Inflammatory macrophage treated with lipopolysaccharide for 1 hour (primary cell): ENCODE measurements at places on chromosomes 3 and 15.
A peak's percentile ranks its signal among the peaks of the same experiment; 100 is the strongest.

DNA sequence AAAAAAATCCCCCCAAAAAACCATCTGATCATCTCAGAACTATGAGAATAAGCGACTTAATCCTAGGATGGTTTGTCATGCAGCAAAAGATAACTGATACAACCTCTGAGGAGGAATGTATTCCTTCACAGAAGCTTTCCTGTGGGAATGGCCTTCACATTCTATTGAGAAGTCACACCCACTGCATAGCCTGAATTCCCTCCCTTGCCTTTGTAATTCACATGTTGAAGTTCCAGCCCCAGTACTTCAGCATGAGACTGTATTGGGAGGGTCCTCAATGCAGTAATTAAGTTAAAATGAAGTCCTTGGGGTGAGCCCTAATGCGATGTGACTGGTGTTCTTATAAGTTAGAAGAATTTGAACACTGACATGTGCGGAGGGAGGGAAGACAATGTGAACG lies 395.2 kb downstream of the TUSC7 start:
- DNase-seq, result no peak

DNA sequence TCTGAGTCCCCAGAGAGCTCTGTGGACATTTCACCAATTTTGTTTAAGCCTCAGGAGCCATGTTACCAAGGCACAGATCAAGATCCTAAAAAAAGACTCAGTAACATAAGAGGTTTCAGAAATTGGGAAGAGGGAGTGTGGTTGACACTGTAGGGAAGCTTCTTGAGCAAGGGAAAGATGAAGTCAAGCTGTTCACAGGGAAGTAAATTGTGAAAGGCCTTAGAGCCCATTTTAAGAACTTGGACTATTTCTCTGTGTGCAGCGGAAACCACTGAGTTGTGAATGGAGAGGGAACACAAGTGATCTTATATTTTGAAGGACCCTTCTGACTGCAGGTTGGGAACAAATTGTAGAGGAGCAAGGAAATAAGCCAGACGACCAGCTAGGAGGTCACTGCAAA lies 18.7 kb downstream of the BCL2A1 start:
- peak; percentile 79 for DNase-seq

DNA sequence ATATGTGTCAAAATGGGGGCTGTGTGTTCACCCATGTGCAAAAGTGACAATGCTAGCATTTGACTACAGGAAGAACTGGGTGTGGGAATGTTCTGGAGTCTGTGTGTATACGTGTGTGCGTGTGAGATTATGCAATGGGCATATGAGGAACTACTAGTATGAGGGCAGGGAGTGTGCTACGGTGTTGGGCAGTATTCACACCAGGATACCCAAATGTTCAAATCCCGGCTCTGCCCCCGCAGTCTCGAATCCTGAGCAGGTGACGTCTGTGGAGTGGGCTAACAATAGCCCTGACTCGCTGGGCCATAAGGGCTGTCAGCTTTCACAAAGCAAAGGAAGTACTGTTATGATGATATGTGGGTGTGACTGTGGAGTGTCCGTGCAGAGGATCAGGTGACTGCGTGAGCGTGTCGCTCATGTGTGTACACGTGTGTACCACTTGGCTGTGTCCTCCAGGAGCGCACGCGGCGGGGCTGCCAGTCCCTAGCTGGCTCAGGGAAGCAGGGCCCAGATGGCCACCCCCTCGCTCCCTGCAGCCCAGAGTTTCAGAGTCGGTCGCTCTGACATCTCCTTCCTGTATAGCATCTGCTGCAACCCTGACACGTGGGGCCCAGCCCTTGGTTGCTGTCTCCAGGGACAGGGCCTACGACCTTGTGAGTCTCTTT lies 27.2 kb downstream of the IQSEC1 start:
- DNase-seq, result peak; percentile 51

DNA sequence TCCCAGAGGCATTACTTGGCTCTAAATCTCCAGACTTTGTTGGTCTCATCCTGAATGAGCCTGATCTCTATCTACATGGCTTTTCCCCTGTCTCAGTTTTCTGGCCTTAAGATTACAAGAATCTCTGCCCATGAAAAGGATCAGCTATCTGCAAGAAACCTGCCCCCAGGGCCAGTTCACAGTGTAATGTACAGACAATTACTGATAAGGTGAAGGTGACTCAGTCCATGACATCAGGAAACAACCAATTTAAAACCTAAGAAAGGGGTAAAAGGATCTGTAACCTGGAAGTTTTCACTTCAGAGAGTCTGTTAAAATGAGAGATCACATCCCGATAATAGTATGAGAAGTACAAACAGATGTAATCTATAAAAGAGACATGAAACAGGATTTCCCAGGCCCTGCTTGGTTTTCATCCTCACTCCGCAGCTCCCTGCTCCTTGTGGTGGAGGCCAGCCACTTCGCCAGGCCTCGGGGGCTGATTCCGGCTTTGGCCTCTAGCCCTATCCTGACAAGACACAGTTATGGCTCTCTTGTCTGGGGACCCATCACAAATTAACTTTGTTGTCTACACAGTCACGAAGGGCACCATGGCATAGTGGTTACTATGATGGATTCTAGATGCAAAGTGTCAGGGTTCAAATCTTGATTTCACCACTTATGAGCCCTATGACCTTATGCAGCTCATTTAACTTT lies 136.9 kb downstream of the THSD4 start:
- DNase-seq, result no peak

DNA sequence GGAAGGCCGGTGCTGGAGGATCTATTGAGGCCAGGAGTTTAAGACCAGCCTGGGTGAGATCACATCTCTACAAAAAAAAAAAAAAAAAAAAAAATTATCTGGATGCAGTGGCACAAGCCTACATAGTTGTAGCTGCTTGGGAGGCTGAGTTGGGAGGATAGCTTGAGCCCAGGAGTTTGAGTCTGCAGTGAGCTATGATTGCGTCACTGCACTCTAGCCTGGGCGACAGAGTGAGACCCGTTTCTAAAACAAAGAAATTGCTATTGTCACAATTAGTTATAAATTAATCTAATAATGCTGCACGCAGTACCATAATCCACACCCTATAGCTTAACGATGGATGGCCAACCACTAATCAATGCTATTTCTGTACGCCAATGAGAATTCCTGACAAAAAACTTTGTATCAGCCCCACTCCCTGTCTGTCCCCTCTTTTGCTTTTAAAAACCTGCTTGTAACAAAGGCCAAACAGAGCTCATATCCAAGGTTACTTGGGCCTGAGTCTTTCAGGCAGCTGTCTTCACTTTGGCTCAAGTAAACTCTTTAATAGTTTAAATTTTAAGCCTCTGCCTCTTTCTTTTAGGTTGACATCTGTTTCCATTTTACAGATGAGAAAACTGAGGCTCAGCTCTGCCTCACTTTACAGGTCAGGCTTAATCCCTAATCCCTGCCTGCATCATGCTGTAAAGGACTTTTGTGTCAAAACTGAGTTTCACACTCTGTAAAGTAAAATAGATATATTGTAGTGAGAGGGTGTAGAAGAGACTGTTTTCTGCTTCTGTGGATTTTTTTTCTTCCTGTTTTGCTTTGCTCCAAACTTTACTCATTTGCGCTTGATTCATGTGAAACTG lies 10.9 kb downstream of the FLNB start:
- DNase-seq, result no peak

DNA sequence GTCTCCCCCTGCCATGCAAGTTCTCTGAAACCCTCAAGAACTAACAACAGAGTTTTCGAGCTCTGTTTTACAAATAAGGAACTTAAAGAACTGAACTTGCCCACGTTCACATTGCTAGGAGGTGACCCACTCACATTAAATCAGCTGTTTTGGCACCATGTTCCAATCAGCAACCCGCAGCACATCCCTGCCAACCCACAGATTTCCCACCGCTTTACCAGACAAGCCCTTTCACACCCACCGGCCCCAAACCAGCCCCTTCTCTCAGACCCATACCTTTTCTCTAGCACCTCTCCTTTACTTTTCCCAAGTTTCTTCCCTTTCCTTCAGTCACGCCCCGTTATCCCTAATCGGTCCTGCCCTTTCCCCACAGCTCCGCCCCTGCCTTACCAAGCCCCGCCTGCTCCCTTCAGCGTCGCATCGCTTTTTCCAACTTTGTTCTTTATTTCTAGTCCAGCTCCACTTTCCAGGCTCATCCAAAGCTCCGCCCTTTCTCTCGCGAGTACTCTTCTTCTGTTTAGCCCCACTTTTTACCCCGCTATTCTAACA lies 804 bp upstream of the BRPF1 start:
- peak; percentile 73 for DNase-seq

- no peak for DNase-seq
Observed at GRCh38 chr3:57986261-57986660, 22.0 kb upstream of the FLNB start.

DNA sequence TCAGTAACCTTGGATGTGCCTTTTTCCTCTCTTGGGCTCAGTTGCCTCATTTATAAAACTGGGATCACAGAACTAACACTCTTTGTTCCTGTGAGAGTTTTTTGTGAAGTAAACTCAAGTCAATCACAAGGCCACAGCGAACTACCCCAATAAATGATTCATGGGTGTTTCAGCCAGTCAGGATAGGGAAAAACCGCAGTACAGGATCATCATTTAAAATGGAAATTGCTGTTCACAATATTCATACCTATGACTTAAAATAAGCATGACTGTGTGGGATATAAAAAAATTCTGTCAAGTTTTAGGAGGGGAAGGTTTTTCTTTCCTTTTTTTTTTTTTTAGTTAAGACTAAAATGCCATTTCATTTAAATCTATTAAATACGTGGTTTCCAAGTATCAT lies 238.1 kb downstream of the CHST2 start:
- no peak for DNase-seq

- no peak for DNase-seq
Observed at GRCh38 chr3:166100730-166101129, 263.5 kb upstream of the BCHE start.

GRCh38 chr3:13528217-13528867 lies 20.6 kb upstream of the FBLN2 start:
- no peak for DNase-seq

DNA sequence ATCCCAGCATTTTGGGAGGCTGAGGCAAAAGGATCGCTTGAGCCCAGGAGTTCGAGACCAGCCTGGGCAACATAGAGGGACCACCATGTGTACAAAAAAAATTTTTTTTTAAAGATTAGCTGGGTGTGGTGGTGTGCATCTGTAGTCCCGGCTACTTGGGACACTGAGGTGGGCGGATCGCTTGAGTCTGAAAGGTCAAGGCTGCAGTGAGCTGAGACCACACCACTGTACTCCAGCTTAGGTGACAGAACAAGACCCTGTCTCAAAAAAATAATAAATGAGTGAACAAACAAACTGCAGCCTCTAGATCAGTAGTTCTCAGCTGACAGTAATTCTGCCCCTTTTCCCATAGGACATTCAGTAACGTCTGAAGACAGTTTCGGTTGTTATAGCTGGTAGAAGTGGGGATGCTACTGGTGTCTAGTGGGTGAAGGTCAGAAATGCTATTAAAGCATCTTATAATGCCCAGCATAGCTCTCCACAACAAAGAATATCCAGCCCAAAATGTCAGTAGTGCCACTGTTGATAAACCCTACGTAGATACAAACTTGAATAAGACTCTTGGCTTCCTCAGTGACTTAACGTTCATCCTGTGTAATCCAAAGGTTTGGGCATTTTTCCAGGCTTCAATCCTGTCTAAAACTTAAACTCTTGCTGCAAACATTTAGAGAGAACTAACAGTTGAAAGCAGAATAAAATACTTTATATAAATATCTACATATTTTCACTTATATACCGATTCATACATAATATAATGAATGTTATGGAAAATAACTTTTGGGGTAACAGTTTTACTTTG lies 10.6 kb downstream of the SMC4 start:
- DNase-seq, result no peak

DNA sequence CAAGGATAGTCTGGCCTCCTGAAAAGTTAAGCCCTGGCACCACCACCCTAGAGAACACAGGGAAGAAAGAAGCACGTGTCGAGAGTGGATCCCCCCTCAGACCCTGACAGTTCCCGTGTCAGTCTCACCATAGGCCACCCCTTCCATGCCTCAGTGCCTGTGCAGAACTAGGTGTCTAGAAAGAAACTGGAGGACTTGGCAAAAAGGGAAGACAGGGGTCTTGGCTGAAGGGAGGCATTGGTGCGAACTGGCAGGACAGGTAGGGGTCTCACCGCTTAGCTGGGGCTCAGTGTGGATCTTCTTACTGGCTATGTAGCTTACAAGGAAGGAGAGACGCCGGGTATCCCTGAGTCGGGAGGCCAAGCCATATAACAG lies 518 bp downstream of the QARS1 start:
- DNase-seq, result no peak

DNA sequence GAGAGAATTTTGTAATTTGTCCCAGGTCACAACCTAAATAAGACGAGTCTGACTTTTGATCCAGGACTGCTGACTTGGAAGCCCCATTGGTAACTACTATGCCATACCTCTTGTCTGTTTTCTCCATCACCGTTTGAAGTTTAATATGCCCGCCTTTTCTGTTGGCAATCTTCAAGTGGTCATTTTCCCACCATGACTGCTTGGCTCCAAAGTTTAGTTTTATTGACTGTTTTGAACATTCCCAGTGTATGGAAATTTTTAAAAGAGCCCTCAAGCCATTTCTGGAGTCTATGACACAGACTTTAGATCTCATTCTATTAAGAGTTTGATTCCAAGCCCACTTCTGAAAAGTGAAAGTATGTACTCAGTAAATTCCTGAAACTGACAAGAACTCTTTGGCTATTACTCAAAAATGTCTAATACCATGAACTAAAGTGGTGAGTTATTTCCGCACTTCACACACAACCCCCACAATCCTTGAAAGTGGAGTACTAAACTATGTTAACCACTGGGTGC lies 136.7 kb upstream of the ADAMTS9 start:
- DNase-seq, result no peak
